ENCODE measurements at places on chromosomes 5 and 9. TPM values are rescaled to one million over a fixed set of nuclear protein-coding genes. Genes with fewer than 3 reads are reported as not detected.

Gene KCNN2
- polyA plus RNA-seq: 1.7 TPM

DNA sequence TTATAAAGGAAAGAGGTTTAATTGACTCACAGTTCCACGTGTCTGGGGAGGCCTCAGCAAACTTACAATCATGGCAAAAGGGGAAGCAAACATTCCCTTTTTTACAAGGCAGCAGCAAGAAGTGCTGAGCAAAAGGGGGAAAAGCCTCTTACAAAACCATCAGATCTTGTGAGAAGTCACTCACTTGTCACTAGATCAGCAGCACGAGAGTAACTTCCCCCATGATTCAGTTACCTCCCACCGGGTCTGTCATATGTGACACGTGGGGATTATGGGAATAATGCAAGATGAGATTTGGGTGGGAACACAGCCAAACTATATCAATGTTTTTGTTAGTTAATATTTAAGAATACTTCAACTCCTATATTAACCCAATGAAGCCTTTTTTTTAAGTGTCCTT, 275.2 kb upstream of the CDH9 start:
- H3K4me3 ChIP-seq: no peak overlapping the region
- no peaks in the 10 kb centered on the region for H3K27me3 ChIP-seq
- no peaks in the 10 kb centered on the region for H3K4me1 ChIP-seq

GRCh38 chr5:123204251-123204650, 115.2 kb downstream of the PRDM6 start:
- H3K4me1 ChIP-seq: no peaks in the 10 kb centered on the region
- H3K36me3 ChIP-seq: no peaks in the 10 kb centered on the region
- H3K27me3 ChIP-seq: no peaks in the 10 kb centered on the region

- DNase-seq: no peak
- H3K4me1 ChIP-seq: no peaks in the 10 kb centered on the region
- no peak overlapping the region for H3K4me3 ChIP-seq
- H3K27me3 ChIP-seq: no peaks in the 10 kb centered on the region
Observed at GRCh38 chr5:84564321-84565075, 179.8 kb upstream of the EDIL3 start.

DNA sequence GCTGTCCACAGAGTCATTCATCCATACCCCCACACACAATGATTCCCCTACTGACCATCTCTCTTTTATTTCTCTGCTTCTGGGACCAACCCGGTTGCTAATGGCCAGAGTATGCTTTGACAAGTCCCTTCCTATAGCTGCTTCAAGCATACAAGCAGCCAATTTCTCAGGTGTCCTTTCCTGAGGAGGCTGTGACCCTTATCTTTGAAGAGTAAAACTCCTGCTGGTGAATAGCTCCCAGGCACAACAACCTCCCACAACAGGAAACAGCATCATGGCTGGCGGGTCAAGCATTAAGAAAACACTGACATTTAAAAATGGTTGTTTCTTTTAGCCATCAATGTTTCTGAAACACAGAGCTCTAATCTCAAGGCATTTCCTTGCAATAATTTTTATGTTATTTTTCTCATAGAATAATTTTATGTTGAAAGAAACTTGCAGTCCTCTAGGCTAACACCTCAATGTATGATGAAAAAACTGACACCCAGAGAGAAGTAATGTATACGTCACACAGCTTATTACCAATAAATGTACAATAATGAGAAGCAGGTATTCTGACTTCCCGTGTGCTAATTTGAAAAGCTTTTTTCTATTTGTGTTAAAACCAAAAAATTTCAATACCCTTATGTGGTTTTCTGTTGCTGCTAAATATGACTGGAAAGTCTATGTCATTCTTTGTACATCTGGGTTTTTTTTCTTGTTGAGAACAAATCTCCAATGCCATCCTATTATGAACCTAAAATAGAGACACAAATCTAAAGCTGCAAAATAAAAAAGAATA, 7.5 kb upstream of the PAM start:
- H3K27ac ChIP-seq: no peak overlapping the region
- H3K4me3 ChIP-seq: no peak overlapping the region
- H3K27me3 ChIP-seq: no peaks in the 10 kb centered on the region
- no peaks in the 10 kb centered on the region for H3K36me3 ChIP-seq
- no peaks in the 10 kb centered on the region for H3K4me1 ChIP-seq
- peak; percentile 55 for DNase-seq

DNA sequence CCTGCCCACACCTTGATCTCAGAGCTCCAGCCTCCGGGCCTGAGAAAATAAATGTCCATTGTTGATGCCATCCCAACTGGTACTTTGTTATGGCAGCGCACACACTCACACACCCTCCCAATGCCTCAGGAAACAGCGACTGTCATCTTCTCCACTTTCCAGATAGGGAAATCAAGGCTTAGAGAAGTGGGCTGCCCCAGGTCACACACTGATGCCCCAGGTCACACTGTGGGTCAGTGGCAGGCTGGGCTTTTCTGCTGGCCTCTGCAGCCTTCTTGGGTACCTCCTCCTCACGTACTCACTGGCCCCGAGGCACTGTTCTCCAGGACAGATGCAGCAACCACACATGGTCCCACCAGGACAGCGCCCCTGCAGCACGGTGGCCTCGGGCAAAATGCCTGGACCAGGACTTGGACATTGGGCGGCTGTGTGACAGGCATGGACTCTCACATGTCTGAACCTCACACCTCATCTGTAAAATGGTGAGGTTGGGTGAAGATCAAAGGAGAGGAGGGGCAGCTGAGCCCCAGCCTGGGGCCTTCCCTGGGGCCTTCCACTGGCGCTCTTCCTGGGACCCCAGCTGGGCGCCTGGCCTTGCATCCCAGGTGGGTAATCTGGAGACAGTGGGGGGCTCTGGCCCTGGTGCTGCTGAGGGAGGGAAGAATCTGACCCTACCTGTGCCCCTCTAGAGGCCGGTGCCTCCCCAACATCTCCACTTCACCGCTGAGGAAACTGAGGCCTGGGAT, 156.0 kb downstream of the COL23A1 start:
- no peak for DNase-seq
- peaks cover 23% of the 10 kb centered on the region for H3K4me1 ChIP-seq
- no peak overlapping the region for H3K27ac ChIP-seq
- H3K36me3 ChIP-seq: no peaks in the 10 kb centered on the region
